ENCODE measurements at places on chromosomes 11 and 22.

DNA sequence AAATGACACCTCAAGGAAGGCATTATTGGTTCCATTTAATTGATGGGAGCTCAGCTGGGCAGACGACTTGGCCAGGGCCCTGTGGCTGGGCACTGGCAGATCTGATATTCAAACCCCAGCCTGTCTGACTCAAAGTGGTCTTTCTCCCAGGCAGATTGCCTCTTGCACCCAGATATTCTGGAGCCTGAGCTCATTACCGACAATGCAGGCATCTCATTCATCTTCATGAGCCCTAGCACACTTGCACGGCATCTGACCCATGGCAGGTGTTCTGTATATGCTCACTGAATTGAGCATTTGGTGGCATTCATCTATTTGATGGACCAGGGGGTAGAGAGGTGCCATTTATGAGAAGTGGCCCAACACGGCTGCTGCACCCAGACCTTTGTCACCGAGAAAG lies 193.1 kb downstream of the DSCAML1 start:
- DNase-seq: no peak

GRCh38 chr22:17140022-17140421 lies 18.9 kb upstream of the TMEM121B start:
- peak; percentile 60 for DNase-seq

DNA sequence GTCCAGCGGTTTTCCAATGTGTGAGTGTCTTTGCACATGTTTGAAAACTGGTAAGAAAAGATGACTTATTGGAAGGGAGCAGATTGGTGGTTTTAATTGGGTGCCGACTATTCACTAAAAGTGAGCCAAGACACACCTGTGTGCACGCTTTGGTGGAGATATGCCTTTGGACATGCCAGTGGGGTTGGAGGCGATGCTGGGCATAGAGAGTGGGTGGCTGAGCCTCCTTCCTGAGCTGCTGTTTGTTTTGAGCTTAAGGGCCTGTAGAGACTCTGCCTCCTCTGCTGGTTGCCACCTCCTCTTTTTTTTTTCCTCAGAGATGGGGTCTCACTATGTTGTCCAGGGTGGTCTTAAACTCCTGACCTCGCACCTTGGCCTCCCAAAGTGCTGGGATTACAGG lies 9.5 kb downstream of the IGHMBP2 start:
- DNase-seq: no peak

DNA sequence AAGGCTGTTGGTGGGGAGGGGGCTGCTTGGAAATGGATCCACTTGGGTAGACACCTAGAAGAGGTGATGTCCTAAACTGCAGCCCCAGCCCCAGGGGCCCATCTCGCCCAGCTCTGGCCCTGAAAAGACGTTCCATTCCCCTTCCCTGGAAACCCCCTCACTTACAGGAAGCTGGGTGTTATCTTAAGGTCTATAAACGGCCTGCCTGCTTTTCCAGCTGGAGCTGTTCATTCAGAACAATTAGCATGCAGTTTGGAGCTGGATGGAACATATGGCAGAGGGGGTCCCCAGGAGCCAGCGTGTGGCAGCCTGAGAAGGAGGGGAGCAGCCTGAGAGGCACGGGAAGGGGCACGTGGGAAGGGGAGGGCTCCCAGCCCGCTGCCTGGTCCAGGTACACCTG lies 139.6 kb downstream of the PKNOX2 start:
- DNase-seq: peak; percentile 54

DNA sequence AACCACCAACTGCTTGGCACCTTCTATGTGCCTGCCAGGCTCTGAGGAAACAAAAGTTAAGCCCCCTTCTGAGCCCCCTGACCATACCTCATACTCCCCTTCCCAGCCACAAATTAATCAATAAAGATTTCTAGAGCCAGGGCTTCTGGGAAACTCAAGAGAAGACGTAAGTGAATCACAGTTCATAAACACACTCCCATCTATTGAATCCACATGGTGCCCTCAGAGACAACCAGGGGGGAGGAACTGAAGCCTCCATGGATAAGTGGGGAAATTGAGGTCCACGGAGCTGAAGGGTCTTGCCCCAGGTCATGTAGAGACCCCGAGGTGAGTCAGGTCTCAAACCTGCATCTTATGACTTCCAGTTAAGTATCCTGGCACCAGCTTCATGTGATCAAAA lies 150.6 kb downstream of the MN1 start:
- no peak for DNase-seq

GRCh38 chr22:33303099-33303498 lies 244.9 kb upstream of the SYN3 start:
- no peak for DNase-seq

GRCh38 chr22:27718186-27719035 lies 83.1 kb downstream of the MN1 start:
- peak; percentile 96 for DNase-seq

DNA sequence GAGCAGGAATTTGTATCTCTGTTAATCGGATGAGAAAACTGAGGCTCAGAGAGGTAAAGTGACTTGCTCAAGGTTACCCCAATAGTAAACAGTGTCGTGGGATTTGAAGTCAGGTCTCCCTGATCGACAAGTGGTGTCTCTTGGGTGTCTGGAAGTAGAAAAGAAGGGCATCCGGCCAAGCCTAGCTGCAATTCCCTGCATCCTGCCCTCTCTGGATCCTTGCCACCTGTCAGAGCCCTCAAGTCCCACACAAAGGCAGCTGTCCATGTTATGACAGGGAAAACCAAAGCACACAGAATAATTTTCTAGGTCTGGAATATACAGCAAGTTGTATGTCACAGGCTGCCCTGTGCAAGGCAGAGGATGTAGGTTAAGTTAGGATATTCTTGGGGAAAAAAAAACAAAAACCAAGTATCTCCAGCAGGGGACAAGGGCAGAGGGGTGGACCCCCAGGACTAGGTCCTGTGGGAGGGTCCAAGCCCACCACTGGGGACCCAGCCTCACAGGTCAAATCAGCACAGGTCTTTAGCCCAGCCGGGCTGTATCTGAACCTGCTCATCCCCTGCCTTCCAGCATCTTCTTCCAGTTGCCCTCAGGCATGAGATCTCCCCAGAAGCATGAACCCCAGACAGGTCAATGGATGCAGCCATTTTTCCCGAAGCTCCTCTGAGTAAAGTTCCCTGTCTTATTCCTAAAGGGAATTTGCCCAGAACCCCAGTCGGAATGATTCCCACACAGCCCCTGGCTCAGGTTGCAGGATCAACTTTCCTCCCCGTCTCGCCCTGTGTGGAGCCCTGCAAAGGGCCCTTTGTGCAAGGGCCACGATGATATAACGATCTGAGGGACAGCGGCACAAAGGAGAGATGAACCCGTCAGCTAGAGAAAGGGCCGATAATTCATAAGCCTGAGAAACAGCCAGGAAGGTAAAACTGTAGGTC lies 15.0 kb downstream of the USH1C start:
- DNase-seq: no peak

GRCh38 chr11:112163875-112164685 lies at the start of gene IL18:
Gene IL18 (minus strand): TSS chr11:112164094. CDS start chr11:112155053, 9,041 bp downstream.
- DNase-seq: peak; percentile 84

DNA sequence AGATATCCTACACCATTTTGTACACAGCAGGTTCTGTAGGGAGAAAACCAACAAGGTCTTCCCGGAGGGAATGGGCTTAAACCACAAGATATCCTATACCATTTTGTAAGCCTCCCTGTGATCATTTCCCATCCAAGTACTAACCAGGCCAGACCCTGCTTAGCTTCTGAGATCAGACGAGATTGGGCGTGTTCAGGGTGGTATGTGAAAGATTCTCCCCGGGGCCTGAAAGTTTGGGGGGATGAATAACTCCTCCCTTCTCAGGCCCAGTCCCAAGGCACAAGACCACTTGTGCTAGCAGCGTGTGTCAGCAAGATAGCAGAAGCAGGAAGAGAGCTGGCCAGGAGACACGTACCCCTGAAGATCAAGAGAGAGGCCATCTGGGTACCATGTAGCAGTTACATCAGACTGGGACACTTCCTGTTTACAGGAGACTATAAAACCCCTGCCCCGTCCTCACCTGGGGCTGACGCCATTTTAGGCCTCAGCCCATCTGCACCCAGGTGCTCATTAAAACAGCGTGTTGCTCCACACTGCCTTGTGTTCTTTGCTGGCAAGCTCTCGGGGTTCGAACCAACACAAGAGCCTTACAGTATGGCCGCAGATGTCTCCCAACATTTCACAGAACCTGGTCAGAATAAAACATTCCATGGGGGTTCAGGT lies 17.3 kb downstream of the MIF start:
- no peak for DNase-seq

DNA sequence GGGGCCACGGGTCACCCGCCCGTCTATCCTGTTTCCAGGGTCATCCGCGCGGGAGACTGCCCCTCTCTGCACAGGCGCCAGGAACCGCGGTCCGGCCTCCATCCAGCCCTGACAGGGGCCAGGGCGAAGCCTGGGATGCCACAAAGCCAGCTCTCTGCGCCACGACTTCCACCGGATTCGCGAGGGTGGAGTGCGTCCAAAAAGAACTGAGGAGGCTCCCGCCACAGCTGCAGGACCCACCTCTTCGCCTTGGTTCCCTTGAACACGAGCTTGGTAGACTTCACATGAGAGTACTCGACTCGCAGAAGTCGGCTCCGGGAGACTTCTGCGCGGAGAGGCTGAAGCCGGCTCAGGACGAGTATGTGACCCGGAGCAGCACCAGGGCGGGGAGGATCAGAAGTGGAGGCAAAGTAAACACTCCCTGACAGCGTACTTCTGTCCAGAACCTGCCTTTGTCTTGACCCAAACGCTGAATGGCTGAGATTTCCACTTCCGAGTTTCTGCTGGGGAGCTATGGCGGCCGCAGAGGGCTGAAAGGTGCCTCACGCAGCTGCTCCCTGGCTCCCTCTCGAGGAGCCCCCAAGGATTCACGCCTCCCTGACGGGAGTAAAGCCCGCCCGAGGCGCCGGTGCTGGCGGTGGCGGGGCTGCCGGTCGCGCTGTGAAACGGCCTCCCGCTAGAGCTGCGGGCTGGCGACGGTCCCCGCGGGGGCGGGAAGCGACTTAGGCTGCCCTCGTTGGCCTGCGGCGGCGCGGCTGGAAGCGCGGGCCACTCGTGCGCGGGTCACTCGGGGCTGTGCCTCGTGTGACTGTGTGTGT lies 4566.7 kb upstream of the OR11H1 start:
- DNase-seq: peak; percentile 86

Measured in posterior vena cava (tissue), 2 donors.